ENCODE measurements at places on chromosomes 4 and X.
A peak's percentile ranks its signal among the peaks of the same experiment; 100 is the strongest.

- H3K27me3 ChIP-seq: no peaks in the 10 kb centered on the region
- H3K4me3 ChIP-seq: no peak overlapping the region
- H3K4me1 ChIP-seq: peaks cover 35% of the 10 kb centered on the region
- no peak overlapping the region for H3K27ac ChIP-seq
- peaks cover 27% of the 10 kb centered on the region for H3K36me3 ChIP-seq
Observed at GRCh38 chr4:2930758-2931511, 32.3 kb downstream of the NOP14 start.

DNA sequence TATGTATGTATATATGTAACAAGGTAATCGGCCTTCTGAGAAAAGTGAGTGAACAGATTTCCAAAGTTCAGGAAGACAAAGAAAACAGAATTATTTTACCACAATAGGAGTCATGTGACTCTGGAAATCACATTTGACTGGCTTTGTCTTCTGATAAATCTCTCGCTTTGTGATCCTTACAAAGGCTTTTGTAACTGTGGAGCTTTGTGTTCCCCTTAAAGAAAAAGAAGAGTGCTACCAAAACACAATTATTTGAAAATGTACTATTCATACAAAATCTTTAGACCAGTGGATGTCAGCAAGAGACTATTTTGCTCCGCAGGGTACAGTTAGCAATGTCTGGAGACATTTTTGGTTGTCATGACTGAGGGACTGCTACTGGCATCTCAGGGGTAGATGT, 238.8 kb downstream of the LDB2 start:
- H3K4me1 ChIP-seq: no peaks in the 10 kb centered on the region
- DNase-seq: no peak
- H3K27ac ChIP-seq: no peak overlapping the region
- H3K36me3 ChIP-seq: no peaks in the 10 kb centered on the region

DNA sequence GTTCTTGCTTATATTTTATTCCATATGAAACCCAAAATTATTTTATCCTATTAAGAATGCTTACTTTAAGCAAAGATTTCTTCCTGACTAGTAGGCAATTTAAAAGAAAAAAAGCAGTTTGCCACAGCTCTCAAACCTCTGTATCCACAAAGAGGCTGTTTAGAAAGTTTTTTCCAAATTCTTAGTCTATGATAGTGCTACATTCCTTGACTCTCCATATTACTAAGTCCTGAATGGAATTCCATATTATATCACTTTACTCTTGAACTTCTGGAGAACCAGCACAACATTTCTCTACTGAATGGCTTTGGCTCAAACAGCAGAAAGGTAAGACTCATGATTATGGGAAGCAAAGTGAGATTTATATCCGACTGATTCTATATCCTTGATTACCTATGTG, 8.3 kb downstream of the SLC10A6 start:
- H3K4me3 ChIP-seq: no peak overlapping the region
- DNase-seq: no peak
- no peaks in the 10 kb centered on the region for H3K4me1 ChIP-seq
- no peak overlapping the region for H3K27ac ChIP-seq
- no peaks in the 10 kb centered on the region for H3K27me3 ChIP-seq
- no peaks in the 10 kb centered on the region for H3K36me3 ChIP-seq

DNA sequence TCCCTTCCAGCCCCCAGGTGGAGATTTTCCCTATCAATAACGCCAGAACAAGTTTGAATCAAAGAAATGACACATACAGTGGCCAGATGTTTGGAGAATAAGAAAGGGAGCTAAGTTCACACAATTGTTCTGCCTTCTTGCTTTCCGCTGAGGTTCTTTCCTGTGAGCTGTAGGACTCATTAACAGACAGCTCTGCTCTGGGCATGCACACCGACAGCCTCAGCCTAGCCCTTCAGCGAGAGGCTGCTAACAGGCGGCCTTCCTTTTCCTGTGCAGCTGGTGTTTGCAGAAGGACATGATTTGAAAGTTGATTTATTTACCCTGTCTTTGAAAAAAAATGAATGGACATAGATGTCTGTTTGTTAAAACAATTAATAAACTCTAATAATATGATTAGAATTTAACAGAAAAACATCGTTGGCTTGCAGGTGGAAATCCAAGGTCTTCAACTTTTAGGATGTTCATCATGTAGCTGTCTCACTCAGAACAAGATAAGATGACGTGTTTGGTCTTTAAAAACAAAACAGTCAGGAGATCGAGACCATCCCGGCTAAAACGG, 183.3 kb downstream of the KDR start:
- H3K27me3 ChIP-seq: no peaks in the 10 kb centered on the region
- no peak overlapping the region for H3K27ac ChIP-seq
- DNase-seq: no peak

- H3K27ac ChIP-seq: no peak overlapping the region
- H3K4me1 ChIP-seq: peaks cover 3% of the 10 kb centered on the region
- no peak for DNase-seq
- no peak overlapping the region for H3K4me3 ChIP-seq
- H3K27me3 ChIP-seq: no peaks in the 10 kb centered on the region
- no peaks in the 10 kb centered on the region for H3K36me3 ChIP-seq
Observed at GRCh38 chrX:39728852-39729598, 368.7 kb downstream of the BCOR start.

- H3K27me3 ChIP-seq: no peaks in the 10 kb centered on the region
- no peaks in the 10 kb centered on the region for H3K36me3 ChIP-seq
- no peak overlapping the region for H3K4me3 ChIP-seq
- no peaks in the 10 kb centered on the region for H3K4me1 ChIP-seq
- DNase-seq: no peak
Observed at GRCh38 chrX:113906168-113906567, 677.7 kb upstream of the HTR2C start.

DNA sequence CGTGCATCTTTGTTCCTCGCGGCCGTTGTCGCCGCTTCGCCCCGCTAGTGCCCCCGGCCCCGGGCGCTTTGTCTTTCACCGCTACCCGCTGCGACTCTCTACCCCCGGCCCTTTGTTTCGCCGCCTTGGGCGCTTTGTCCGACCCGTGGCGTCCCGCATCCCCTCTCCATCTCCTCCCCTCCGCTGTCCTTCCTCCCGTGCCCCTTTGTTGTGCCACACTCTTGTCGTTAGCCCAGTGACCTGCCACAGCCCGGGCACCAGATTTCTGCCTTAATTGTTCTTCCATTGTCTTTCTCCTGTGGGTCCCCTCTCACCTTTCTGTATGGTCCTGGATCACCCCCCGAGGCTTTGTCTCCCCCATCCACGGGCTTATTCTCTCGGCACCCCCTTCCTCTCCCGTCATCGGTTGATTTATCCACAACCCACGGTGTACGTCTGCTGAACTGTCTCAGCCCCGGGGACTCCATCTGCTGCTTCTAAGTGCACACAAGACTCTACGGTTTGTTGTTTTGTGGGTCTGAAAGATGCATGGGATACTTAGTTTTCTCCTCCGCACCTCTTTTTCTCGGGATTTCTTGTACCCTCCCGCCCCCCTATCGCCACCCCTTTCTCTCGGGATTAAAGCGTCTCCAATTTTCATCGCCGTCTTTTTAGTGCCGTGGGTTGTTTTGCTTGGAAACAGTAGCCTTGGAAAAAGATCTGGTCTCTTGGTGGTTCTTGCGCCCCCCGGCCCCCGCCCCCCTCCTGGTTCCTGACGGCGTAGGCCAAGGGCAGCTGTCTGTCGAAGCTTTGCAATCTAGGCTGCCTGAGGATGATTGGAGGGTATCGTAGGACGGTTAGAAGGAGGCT, 783 bp downstream of the RBPJ start:
- DNase-seq: peak; percentile 14
- no peaks in the 10 kb centered on the region for H3K36me3 ChIP-seq
- H3K4me1 ChIP-seq: peaks cover 17% of the 10 kb centered on the region
- no peaks in the 10 kb centered on the region for H3K27me3 ChIP-seq
- peak overlapping the region; percentile 55 for H3K27ac ChIP-seq

- no peaks in the 10 kb centered on the region for H3K27me3 ChIP-seq
- H3K27ac ChIP-seq: no peak overlapping the region
- H3K4me1 ChIP-seq: no peaks in the 10 kb centered on the region
- no peak for DNase-seq
- no peak overlapping the region for H3K4me3 ChIP-seq
Observed at GRCh38 chr4:14787894-14788293, 214.4 kb upstream of the CPEB2 start.

DNA sequence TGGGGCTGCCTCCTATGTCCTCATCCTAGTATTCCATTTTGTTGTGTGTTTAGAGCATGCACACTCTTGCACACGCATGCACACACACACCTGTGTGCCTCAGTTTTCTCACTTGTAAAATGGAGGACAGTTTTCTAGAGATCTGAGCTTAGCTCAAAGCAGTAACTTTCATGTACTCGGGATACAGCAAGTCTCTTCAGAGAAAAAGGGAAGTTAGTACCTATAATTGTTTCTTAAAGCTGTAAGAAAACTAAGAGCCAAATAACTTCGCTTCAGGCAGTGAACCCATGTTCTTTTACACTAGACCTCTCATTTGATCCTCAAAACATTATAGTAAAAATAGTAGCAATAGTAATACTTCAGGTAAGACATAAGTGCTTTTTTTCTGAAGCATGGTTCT, 49.6 kb downstream of the KIT start:
- H3K27me3 ChIP-seq: no peaks in the 10 kb centered on the region
- H3K36me3 ChIP-seq: no peaks in the 10 kb centered on the region
- no peaks in the 10 kb centered on the region for H3K4me1 ChIP-seq
- DNase-seq: no peak

DNA sequence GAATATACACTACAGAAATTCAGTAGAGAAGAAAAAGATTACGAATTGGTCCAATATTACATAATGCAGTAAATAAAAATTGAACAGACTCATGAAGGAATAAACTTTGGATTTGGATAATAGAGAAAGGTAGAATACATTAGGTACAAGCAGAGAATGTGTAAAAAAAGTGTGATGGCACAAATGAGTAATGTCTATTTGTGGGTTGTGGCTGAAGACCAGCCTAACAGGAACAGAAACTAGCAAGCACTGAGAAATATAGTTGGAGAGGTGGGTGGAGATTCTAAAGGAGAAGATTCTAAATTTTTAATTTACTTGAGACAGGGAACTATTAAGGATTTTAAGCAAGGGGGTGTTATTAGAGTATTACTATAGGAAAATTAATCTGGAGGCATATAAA, 15.2 kb upstream of the CLOCK start:
- H3K36me3 ChIP-seq: no peaks in the 10 kb centered on the region
- H3K4me3 ChIP-seq: no peak overlapping the region
- H3K4me1 ChIP-seq: no peaks in the 10 kb centered on the region
- H3K27ac ChIP-seq: no peak overlapping the region

- H3K27ac ChIP-seq: no peak overlapping the region
- DNase-seq: no peak
- H3K4me3 ChIP-seq: no peak overlapping the region
- H3K4me1 ChIP-seq: no peaks in the 10 kb centered on the region
- H3K36me3 ChIP-seq: no peaks in the 10 kb centered on the region
- H3K27me3 ChIP-seq: no peaks in the 10 kb centered on the region
Observed at GRCh38 chr4:174654634-174655033, 132.3 kb upstream of the HPGD start.

DNA sequence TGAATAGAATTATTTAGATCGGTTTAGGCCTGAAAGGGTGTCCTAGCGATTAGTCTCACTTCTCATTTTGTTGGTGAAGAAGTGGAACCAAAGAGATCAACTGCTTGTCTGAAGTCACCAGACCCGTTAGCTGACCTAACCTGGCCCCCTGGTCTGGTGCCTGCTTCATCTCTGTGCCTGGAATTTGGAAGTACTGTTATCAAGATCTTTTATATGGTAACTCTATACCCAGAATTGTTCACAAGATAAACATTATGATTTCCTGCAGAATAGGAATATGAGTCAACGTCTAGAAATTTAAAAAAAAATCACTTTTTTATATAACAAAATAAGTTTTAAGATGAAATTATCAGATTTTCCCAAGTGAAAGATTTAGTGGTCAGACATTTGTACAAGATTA, 37.2 kb downstream of the LRP2BP start:
- H3K4me3 ChIP-seq: no peak overlapping the region
- H3K27ac ChIP-seq: no peak overlapping the region
- no peaks in the 10 kb centered on the region for H3K27me3 ChIP-seq
- H3K4me1 ChIP-seq: no peaks in the 10 kb centered on the region
- DNase-seq: no peak

DNA sequence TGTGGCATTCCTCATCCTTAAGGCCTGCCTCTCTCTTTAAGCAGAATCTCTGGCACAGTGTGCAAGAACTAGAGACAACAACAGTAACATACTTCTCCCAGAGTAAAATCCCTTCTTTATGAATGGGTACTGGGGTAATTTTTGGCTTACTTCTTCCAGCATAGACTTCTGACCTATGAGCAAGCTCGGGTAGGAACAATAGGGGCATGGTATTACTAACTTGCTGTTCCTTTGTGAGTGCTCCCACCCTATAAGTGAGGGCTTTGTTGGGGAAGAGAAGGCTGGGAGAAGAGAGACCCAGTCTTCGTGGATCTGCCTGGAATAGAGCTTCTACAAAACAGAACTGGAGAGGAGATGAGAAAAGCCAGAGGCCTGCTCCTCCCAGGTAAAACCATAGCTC, 30.2 kb downstream of the CLDN2 start:
- H3K4me3 ChIP-seq: no peak overlapping the region
- H3K27me3 ChIP-seq: no peaks in the 10 kb centered on the region
- H3K4me1 ChIP-seq: no peaks in the 10 kb centered on the region
- no peak overlapping the region for H3K27ac ChIP-seq
- no peak for DNase-seq

GRCh38 chrX:24380262-24381187, 20.1 kb downstream of the SUPT20HL1 start:
- H3K27me3 ChIP-seq: no peaks in the 10 kb centered on the region
- H3K4me3 ChIP-seq: no peak overlapping the region
- no peaks in the 10 kb centered on the region for H3K4me1 ChIP-seq

GRCh38 chr4:163694385-163694784, 199.9 kb downstream of the TMA16 start:
- no peak overlapping the region for H3K27ac ChIP-seq
- H3K36me3 ChIP-seq: no peaks in the 10 kb centered on the region
- H3K4me3 ChIP-seq: no peak overlapping the region
- no peak for DNase-seq
- H3K4me1 ChIP-seq: no peaks in the 10 kb centered on the region

DNA sequence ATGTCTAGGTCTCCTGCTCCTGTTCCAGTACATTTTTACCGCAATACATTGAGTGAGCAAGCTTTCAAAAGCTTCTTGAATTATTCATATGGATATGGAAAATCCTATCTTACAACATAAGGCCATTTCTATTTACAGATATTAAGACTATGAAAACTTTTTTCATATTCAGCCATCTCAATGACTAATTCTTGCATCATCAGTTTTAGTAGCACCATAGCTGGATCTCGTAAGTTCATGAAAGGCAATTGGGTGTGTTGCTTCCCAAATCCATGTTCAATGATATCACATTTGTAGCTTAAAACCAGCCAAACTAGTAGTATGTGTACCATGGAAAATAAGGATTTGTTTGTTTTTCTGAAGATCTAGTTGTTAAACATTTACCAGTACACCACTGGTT, 118.3 kb upstream of the GABRA2 start:
- no peaks in the 10 kb centered on the region for H3K27me3 ChIP-seq
- no peaks in the 10 kb centered on the region for H3K4me1 ChIP-seq
- no peak overlapping the region for H3K27ac ChIP-seq
- no peak overlapping the region for H3K4me3 ChIP-seq
- H3K36me3 ChIP-seq: no peaks in the 10 kb centered on the region
- DNase-seq: no peak

All from CD8-positive, alpha-beta memory T cell (primary cell).